Midbrain (tissue), 1 donor: ENCODE measurements at places on chromosomes 7 and 10.

GRCh38 chr10:27564880-27565279, 60.8 kb downstream of the RAB18 start:
- no peak for DNase-seq

DNA sequence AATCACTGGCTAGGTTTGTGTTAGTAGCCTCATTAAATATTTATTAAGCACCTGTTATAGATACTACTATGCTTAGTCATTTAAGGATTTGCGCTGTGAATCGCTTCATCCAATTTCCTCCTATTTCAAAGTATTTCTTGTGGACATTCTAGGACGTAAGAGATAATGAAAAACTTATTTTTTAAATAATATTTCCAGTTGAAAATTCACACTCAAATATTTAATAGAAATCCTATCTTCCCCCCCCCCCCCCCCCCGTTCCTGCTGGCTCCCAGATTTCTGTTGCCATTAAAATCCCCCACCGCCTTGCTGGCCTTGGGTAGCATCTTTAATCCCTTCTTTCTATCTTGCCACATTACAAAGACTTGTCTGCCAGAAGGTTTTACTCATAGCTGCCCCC, 6.0 kb downstream of the INSYN2A start:
- no peak for DNase-seq

DNA sequence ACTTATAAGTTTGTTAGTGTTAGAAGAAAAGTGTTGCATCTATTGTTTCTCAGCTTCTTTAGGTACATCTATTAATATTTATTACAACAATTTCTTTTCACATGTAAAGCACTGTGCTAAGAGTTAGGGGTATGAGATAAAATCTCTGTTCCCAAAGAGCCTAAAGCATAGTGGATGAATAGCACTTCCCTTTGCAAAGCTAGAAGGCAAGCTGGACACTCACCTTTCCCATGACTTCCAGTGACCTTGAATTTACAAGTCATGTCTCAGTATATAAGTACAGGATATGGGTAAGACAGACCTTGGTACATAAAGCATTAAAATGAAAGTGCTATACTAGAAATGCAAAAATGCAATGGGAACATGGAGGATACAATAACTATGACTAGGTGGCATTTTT, 8.7 kb downstream of the CNNM1 start:
- no peak for DNase-seq

- DNase-seq = no peak
These were observed 61.8 kb upstream of the SP4 start for GRCh38 chr7:21365866-21366624.

GRCh38 chr7:5649641-5650040, 131.8 kb downstream of the RNF216 start:
- no peak for DNase-seq

- peak; percentile 73 for DNase-seq
These were observed 35.3 kb downstream of the CHST3 start for GRCh38 chr10:71999360-72000072.
